NCI-H187 treated with DMSO at 0.1 percent for 48 hours (cell line): ENCODE measurements at places on chromosomes 16 and 17.
A peak's percentile ranks its signal among the peaks of the same experiment; 100 is the strongest.

DNA sequence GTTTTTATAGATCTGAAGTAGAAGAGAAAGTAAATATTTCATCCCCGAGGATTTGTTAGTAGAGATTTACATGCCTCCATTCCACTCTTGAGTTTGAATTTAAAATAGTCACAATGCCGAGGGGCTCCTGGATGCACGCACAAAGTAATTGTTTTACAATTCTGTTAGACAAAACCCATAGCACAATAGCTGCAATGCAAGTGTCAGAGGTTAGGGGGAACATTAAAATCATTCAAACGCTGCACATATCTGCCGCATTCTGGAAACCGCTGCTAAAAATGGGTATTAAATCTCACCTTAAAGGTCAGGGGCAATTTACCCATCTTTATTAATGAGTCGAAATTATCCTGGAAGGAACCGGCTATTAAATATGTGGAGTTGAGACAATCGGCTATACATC lies 528.5 kb upstream of the HSBP1 start:
- no peak for DNase-seq

DNA sequence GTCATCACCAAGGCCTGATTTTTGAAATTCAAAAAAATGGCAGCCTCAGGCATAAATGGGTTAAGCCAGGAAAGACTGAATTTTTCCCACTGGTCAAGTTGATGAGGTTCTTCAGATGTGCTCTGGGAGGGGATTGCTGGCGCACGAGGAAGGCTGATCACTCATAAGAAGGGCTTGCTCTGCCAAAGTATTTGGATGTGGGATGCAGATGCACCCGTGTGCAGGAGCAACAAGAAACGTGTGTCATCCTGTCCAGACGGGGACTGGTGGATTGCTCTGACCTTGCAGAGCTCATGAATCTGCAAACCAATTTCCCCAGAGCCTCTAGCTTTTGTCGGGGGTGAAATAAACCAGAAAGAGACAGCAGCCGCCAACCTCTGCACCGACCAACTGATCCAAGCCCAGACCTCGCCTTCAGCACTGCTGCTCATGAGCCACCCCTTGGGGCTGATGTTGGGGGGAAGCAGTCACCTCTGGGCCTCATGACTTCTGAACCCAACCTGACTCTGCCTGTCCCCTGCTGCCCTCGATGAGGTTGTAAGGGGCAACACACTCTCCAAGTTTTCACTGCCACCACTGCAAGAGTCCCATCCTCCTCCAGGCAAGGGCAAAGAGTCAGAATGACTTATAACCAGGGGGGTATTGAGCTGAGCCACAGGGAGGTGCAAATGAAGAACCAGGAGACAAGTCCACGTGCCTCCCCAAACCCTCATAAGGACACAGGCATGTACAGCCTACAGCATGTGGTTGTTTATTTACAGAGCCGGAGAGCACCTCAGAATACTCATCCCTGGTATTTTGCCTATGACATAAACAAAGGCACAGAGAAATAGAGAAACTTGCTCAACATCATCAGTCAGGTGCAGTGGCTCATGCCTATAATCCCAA lies 452.0 kb downstream of the SOX9 start:
- no peak for DNase-seq

GRCh38 chr16:10896165-10896564 lies 19.2 kb downstream of the CIITA start:
- DNase-seq = no peak

- no peak for DNase-seq
Measured at GRCh38 chr17:75472119-75472518, 15.7 kb downstream of the TMEM94 start.

GRCh38 chr17:74431568-74432423 lies at the start of gene GPRC5C:
Gene GPRC5C (plus strand): TSS chr17:74432088. CDS start chr17:74439777, 7,689 bp downstream.
- DNase-seq = peak; percentile 23
